Stimulated activated CD4-positive, alpha-beta T cell treated with anti-CD3 and anti-CD28 coated beads, Interleukin-1b, Interleukin-23, amount 100 ng/mL, for 1 hour (primary cell): ENCODE measurements at places on chromosomes 6 and 20.

DNA sequence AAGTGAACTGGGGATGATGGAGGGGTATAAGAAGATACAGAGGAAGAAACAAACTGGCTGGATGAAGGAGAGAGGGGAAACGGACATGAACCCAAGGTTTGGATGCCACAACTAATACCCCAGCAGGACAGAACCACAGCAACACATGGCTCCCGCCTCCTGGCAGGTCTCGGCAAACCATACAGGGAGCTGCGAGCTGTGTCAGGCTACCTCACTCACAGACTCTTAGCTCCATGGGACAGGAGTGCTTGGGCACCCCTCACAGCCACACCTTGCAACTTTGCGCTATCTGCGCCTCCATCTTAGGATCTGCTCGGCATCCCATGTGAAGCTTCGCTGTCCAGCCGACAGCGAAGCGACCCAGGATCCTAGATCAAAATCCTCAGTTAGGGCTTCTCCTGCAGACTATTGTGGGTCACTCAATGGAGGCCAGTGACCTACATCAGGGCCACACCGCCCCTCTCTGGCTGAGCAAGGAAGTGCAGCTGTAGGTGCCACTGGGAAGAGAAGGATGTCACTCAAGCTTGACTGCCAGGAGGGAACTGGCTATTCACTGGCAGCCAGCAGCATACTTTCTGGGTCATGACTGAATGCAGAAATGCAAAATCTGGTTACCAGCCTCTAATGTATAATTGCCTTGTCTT lies 174.4 kb upstream of the RIN2 start:
- DNase-seq = no peak

DNA sequence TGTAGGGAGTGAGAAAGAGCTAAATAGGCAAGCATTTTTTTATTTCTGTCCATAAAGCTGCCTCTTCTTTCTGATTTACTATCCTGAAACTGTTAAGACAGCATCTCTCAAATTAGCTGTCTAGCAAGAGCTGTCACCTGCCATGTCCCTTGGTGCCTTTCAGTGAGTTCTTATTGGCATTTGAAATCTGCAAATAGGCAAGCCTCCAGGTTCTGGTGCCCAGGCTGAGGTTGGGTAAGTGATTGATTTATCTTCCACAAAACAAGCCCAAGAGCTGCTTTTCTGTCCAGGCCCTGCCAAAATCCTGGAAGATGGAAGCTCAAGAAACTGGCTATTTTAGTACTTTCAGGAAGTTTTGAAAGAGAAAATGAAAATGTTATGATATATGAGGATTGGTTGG lies 22.4 kb downstream of the MANEA start:
- no peak for DNase-seq

DNA sequence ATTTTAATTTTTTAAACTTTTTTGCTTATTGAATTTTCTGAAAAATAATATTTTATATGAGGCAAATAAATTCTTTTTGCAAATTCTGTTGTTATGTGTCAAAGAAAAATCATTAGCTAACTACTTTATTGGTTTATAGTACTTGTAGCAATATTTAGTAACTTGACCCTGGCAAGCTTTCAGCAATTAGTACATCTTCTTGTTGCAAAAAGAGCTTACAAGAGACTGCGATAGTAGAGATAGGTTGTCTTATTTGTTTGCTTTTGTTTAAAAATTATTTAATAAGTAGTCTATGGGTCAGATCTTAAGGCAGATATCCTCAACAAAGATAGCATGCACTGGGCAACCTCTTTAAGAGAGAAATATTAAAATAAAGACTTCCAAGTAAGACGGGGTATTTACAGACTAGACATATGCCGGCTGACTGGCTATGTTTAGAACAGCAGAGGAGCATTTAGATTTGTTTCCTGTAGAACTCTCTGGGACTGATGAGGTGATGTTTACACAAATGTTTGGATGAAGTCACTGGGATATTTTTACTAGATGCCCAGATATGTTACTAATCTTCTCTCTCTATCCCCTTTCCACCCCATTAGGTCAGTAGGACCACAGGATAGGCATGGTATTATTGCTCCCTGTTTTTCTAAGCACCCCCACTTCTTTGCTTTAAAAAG lies 25.0 kb downstream of the VGLL2 start:
- no peak for DNase-seq

- no peak for DNase-seq
Observed at GRCh38 chr6:99521633-99522151, 6.5 kb upstream of the USP45 start.

DNA sequence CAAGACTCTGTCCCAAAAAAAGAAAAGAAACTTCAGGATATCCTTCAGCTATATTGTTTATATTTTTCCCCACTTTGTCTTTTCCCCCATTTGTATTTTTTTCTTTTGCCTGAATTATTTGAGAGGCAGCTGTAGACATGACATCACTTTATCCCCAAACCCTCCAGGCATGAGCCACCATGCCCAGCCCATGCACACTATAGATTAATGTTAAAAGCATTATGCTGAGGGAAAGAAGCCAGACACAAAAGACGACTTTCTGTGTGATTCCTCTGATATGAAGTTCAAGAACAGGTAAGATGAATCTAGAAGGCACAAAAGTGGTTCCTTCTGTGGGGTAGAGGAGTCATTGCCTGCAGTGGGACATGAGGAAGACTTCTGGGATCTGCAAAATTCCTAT lies 16.4 kb downstream of the CEBPB start:
- DNase-seq = no peak

GRCh38 chr6:147421903-147422302 lies 86.6 kb upstream of the SAMD5 start:
- DNase-seq = no peak

DNA sequence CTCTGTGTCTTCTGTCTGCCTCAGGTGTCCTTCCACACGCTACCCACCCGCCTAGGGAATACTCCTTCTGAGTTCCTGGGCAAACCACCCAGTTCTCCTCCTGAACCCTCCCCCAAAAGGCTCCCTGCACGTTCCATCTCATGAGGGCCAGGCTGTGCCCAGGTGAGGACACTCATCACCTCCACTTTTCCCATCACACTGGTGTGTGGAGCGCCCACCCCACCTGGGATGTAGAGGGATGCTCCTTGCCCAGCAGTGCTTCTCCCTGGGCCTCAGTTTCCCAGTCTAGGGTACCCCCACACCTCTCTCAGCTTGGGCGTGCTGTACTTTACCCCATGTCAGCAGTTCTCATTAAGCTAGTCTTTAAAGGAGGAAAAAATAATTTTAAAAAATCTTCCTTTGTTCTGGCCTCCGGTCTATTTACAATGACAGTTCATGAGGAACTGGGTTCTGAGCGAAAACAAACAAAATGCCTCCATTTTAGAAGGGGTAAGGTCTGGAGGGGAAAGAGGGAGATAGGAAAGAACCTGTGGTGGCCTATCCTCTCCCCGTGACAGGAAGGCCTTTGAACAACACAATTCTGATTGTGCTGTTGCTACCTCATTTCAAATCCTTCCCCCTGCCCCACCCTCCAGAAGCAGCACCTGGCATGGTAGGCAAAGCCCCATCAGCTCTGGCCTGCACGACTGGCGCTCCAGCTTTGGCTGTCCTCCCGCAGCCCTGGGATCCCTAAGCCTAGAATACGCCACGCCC lies 1.7 kb upstream of the C20orf203 start:
- DNase-seq = no peak

DNA sequence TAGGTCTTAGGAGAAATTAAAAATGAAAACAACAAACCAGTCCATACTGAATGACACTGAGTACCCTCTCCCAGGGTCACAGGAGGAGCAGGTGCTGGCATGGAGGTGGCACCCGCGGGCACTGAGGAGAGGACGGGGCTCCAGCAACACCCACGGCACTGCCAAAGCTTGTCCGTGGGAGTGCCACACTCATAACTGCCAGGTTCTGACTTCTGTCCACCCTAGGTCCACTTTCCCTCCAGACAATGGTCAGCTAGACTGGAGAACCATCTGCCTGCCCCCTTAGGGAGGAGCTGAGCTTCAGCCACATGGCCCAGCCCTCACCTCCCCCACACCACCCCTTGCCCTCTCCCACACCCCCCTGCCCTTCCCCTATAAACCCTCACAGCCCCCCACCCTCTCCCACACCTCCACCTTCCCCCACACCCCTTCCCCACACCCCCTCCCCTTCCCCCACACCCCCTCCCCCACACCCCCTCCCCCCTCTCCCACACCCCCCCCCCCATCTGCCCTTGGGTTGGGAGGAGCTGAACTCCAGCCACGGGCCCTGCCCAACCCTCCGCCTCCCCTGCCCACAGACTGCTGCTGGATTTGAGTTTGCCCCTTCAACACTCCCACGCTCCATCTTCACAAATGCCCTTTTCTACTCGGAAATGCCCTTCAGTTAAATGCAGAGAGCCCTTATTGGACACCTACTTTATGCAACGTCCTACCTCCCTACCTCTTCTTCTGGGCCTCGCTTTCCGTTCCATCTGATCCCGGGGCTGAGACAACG lies 129.6 kb downstream of the TAF4 start:
- DNase-seq = no peak

DNA sequence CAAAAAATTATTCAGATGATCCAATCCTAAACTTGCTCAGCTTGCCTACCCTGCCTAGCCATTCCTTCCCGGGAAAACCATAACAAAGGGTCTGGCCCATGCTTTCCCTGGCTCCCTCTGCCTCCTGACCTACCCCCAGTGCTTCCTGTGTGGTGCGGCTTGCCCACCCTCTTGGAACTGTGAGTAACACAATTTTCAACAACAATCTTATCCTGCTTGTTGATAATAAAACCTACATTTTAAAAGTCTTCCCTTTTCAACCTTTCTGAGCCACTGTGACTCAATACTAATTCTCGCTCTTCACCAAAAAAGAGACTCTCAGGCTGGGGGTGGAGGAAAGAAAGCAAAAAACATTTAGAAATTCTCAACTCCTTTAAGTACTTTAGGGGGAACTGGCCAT lies 18.0 kb downstream of the EXOC2 start:
- no peak for DNase-seq

GRCh38 chr20:33167859-33168258 lies at the start of gene BPIFA2:
Gene BPIFA2 (plus strand): TSS chr20:33168159. CDS start chr20:33169146, 987 bp downstream.
- no peak for DNase-seq

DNA sequence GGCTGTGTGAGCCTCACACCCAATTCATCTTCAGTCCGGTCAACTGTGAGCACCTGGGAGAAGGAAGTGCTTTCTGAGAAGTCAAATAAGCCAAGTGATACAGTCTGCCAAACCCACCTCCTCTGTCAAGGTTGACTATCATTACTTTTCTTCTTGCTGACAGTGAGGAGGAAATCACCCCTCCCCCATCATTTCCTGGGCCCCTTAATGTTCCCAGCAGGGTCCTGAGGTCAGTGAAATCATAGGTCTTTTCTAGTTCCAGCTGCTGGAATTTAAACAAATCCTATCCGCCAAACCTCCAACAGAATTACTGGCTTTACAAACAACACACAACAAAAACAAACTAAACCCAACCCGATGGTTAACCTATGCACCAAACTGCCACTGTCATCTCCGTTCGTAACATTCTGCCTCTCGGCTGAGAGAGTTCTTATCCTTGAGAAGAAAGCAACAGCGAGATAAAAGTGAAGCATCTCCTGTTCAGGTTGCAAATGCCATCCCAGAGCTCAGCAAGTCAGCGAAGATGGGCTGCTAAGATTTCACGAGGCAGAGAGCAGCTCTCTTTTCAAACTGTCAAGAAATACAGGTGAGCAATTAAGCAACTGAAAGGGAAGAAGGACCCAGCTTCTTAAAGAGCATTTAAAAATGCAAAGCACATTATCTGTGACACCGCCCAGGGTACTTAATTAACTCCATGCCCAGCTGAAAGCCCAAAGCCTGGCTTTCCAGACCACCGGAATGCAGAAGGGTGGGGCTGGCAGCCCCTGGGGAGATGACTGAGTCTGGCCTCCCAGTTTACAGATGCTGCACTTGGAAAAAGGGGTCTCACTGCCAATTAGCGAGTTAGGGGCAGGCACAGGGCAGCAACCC lies 24.7 kb downstream of the GFOD1 start:
- no peak for DNase-seq

DNA sequence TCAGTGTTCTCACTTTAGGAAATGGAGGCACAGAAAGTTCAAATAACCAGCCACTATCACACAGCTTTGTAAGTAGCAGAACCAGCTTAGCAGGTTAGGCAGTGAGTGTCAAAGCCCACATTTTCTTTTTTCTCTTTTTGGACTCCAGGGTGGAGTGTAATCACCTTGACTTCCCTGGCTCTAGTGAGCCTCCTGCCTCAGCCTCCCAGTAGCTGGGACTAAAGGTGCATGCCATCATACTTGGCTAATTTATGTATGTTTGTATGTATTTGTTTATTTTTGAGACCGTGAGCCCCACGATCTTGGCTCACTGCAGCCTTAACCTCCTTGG lies 7.8 kb upstream of the NCOA3 start:
- DNase-seq = no peak

GRCh38 chr6:56927538-56928453 lies 27.1 kb upstream of the BEND6 start:
- DNase-seq = no peak

GRCh38 chr20:34493646-34494045 lies 22.6 kb upstream of the DYNLRB1 start:
- DNase-seq = no peak

- no peak for DNase-seq
Observed at GRCh38 chr6:1770968-1771723, 161.4 kb downstream of the FOXC1 start.

GRCh38 chr20:50758992-50759391 lies 27.6 kb downstream of the PARD6B start:
- DNase-seq = no peak

GRCh38 chr6:165872311-165872710 lies 209.3 kb upstream of the PDE10A start:
- DNase-seq = no peak

- DNase-seq = no peak
Observed at GRCh38 chr6:157106487-157106886, 216.8 kb downstream of the TMEM242 start.

DNA sequence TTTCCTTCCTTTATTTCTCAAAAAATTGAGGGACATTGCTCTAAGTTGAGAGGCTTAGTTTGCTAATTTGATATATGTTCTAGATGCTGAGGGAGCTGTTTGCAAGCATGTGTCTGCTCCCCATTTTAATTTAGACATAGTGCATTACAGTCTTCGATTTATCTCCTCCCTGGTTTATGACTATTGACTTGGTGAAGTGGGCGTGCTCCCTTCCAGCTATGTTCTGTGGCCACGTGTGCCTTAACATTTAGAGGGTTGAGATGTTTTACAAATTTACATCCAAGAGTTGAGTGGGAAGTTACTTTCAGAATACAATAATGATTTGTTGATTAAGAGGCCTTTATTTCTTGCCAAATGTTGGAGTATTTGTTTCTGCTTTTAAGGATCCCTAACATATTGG lies 48.2 kb downstream of the KLHL32 start:
- DNase-seq = no peak

DNA sequence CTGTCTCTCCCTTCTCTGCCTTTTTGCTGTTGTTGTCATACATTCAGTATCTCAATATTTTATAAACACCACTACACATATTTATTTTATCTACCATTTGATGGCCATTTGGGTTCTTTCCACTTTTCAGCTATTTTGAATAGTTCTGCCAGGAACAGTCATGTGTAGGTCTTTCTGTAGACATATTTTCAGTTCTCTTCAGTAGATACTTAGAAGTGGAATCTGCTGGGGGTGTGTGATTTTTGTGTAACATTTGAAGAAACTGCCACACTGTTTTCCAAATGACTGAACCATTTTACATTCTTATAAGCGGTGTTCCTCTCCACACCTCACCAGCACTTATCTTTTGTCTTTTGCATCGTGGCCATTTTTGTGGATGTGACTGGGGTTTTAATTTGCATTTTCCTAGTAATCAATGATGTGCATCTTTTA lies 197.7 kb downstream of the ARID1B start:
- DNase-seq = no peak

- no peak for DNase-seq
Observed at GRCh38 chr6:153145591-153145990, 14.5 kb upstream of the RGS17 start.
